ENCODE measurements at places on chromosomes 1 and 21.

- peak; percentile 57 for DNase-seq
These were observed 1.3 kb downstream of the S1PR1 start for GRCh38 chr1:101238031-101238628.

DNA sequence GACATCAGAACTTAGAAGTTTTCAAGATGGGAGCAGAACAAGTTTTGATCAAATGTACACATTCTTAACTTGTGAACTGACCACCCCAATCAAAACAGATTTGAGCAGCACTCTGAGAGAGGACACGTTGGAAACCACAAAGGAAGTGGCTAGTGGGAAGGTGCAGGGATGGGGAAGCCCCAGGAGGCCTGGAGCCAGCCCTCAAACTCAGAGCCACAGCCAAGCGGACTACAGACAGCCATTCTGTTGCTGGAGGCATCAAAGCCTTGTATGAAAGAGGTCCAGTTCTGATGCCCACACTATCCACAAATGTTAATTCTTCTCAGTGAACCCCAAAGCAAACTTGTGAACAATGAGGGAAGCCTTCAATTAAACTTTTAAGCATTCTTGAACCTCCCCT lies 143.6 kb upstream of the RAB4A start:
- DNase-seq: peak; percentile 16

- peak; percentile 72 for DNase-seq
These were observed 1.2 kb upstream of the HIVEP3 start for GRCh38 chr1:41919764-41920397.

DNA sequence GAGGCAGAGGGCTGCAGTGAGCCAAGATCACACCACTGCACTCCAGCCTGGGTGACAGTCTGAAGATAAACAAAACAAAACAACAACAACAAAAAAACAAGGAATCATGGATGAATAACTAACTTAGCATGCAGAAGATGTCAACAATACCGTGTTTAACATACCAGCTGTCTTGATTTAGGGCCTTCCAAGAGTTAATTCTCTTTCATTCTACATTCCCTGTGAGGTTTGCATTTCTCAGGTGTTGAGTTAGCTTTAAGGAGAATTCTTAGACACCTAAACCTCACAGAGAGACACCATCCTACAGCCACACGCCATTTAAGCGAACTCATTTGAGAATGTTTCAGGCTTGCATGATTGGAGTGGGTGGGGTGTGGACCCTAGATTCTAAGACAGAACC lies 363.1 kb upstream of the RUNX1 start:
- no peak for DNase-seq

GRCh38 chr1:34013958-34014737 lies 150.3 kb downstream of the HMGB4 start:
- no peak for DNase-seq

GRCh38 chr1:39650431-39650830 lies 11.0 kb upstream of the HEYL start:
- DNase-seq: no peak

DNA sequence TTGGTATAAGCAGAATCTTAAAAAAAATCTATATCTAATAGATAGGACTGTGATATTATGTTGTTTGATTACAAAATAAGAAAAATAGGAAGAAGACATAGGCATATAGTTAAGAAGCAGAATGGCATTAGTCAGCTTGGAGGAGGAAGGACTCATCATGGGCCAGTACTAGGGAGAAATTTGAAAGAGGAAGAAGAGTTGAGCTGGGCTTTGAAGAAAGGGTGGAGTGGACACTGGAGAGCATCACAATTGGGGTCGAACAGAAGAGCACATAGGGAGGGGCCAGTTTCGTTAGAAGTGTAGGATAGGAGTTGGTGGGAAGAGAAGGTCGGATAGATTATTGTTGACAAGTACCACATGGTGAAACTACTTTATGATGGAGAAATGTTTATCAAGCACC lies 129.3 kb downstream of the CACHD1 start:
- DNase-seq: no peak

GRCh38 chr1:80293818-80294217 lies 1287.3 kb upstream of the ADGRL4 start:
- DNase-seq: no peak

DNA sequence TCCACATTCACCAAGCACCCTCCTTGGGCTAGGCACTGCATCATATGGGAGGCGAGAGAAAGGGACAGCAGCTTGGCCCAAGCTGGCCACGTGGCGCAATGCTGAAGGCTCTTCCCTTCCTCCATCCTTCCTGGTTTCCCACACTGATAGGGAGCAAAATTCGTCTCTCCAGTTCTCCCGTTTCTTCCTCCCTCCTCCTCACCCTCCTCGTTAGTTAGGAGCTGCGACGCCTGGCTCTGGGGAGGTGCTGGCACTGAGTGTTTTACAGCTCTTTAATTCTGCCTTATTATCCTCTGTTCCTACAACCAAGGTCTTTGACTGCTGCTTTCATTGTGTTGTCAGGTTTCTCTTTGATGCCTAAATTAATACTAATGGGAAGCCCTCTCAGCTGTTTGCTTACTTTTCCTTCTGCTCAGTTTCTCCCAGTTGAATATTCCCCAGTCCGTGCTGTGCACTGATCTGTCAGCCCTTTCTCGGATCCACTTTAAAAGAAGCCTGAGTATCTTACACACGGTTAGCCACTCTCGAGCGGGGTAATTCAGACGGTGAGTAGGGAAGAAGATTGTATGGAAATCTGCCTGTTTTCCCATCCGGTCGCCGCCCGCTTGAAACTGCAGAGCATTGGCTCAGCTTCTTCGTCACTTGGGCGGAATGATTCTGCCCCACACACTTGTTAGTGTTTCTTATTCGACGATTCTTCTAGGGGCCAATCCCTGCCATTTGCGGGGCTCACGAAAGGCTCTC lies 56.2 kb upstream of the SMYD2 start:
- no peak for DNase-seq

GRCh38 chr1:6465461-6466005 lies 440 bp downstream of the TNFRSF25 start:
- DNase-seq: no peak

DNA sequence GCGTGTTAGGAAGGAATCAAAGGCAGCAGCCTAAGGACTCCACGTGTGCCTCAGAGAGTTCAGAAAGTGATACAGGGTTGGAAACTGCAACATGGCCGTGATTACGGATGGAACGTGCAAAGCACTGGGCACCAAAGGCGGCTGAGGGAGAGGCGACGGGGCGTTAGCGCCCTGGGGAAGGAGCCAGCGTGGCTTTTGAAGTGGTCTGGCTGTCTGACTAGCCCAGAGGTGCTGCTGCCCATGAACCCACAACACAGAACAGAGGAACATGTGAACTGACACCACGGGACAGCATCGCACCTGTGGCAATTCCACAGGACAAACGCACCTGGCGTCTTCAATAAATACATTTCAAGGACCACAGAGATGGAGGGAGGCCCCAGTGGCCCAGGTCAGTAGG lies 18.0 kb upstream of the TMEM52 start:
- DNase-seq: no peak

GRCh38 chr1:202349206-202349928 lies 868 bp downstream of the PPP1R12B start:
- no peak for DNase-seq

GRCh38 chr1:25703671-25704266 lies 87.2 kb downstream of the MAN1C1 start:
- DNase-seq: no peak

GRCh38 chr1:145983206-145983675 lies 13.1 kb downstream of the TXNIP start:
- no peak for DNase-seq

DNA sequence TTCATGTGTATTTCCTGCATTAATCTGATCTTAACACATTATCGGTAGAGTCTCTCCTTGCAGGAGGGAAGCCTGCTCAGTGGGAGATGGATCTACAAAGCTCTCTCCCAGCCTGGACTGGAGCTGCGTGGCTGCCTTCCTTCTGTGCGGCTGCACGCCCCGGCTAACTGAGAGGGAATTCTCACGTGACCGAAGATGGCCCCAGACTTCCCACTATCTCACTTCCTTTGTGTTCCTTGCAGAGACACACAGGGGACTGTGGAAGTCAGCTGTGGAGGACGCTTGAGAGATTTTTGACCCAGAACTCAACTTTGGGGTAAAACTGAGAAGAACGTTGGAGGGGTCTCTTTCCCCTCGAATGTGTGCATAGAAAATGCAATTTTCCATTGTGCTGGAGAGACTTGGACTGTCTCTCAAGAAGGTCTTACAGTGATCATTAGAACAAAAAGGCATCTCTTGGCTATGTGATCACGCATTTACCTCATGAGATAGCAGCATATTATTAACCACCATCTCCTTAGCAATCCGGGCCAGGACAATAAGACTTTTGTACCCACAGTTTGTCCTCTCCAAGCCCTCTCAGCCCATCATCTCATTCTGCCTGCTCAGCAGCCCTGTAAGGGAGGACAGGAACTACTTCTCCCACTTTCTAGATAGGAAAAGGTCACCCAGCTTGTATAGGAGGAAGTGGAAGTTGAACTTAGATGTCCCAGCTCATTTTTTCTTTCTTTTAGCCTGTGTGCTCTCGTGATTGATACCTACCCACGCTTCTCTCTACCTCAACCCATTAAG lies 49.3 kb upstream of the TARBP1 start:
- no peak for DNase-seq

DNA sequence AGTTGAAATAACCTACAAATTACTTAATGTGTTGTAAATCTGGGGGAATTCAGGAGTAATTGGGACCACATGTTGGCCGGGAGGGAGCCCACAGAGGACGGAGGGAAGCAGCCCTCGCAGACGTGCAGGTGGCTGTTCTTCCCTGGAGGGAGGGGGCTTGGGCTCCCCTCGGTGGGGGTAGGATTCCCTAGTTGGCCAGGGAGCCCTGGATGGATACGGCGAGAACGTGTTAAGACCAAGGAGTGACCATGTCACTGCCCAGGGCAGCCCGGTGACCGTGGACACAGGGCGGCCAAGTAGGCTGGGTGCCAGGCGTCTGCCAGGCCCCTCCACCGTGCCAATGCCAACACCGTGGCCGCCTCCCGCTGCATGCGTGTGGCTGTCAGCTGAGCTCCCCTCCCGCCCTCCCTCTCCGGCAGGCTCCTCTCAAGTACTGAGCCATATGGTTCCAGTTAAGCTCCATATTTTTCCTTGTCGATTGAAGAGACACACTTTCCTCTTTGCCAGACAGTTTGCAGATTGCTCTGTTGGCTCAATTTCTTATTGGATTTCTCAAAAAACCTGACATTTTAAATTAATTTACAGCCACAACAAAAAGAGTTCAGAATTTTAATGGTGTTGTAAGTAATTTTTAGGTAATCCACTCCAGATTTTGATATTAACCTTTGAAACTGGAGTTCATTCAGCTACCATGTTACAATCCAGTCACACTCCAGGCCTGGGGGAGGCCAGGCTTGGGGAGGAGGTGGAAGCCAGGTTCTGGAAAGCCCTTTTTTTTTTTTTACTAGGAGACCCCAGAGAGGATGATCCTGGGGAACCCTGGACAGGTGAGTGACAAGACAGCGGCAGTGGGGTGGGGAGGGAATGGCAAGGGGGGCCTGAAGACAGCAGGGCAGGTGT lies 71.2 kb downstream of the CASZ1 start:
- no peak for DNase-seq

- DNase-seq: no peak
These were observed 19.9 kb downstream of the FOXO6 start for GRCh38 chr1:41380979-41381691.

GRCh38 chr1:34034036-34034435 lies 131.0 kb downstream of the CSMD2 start:
- DNase-seq: no peak

GRCh38 chr1:38053416-38054091 lies 7.0 kb upstream of the POU3F1 start:
- no peak for DNase-seq

GRCh38 chr1:176567190-176567794 lies 104.3 kb downstream of the PAPPA2 start:
- no peak for DNase-seq

GRCh38 chr1:13700521-13701270 lies 708 bp downstream of the PRDM2 start:
- DNase-seq: peak; percentile 20

DNA sequence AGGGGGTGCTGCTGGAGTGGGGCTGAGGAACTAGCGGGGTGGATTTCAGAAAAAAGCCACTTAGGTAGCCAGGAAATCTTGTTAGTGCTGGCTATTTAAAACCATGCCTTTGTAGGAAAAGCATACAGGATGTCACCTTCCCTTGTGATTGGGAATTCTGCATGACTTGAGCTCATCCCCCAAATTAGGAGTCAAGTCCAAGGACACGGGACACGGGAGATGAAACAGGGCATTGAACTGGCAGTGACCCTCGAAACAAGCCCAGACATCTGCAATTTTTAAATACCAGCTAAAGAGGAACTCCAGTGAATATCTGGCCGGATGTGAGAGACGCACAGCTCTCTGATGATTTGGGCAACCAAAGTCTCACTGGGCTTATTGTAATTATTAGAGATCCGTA lies 32.8 kb downstream of the C2CD2 start:
- DNase-seq: no peak

DNA sequence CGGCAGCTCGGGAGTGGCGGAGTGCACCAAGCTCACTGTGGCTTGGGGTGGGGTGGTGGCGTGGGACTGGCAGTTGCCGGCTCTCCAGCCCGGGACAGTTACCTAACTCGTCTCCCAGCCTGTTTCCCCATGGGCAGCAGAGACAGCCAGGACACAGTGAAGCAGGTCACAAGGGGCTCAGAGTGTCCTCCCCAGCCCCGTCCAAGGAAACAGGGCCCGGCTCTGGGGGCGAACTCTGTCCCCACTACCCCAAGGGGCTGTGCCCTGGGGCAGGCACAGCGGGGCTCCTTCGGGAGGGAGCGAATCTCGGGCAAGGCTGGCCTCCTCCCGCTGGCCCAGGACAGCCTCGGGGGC lies 759 bp downstream of the GPR157 start:
- DNase-seq: no peak

GRCh38 chr1:201904579-201904978 lies 15.9 kb downstream of the SHISA4 start:
- no peak for DNase-seq
